ENCODE measurements at places on chromosomes 1 and 21.

GRCh38 chr1:91507328-91507727 lies 6.7 kb downstream of the CDC7 start:
- DNase-seq: no peak

- DNase-seq: no peak
Measured at GRCh38 chr1:94660994-94661393, 119.4 kb upstream of the F3 start.

GRCh38 chr21:31158789-31159581 lies 120.7 kb upstream of the KRTAP19-8 start:
- no peak for DNase-seq

DNA sequence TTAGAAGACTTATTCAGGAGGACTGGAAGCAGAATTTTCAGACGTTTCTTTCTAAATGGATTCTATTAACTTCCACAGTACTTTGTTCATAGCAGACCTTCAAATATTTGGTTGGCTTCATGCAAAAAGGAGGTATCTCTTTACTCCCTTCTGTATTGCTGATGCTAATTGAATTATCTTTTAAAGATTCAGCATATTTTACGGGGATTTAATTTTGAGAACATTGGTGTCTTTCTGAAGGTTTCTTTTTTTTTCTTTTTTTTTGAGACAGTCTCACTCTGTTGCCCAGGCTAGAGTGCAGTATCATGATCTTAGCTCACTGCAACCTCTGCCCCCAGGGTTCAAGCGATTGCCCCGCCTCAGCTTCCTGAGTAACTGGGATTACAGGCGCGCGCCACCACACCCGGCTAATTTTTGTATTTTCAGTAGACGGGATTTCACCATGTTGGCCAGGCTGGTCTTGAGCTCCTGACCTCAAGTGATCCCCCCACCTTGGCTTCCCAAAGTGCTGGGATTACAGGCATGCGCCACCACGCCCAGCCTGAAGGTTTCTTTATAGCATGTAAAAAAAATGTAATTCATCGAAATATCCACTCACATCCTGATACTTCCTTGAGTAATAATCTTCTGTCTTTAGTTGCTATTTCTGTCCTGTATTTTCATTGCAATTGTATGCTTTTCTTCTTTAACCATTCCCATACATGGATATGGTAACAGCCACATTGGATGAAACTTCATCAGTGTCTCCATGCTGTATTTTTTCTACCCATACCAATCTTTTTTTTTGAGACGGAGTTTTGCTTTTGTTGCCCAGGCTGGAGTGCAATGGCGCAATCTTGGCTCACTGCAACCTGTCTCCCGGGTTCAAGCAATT lies 14.5 kb downstream of the CNST start:
- no peak for DNase-seq

GRCh38 chr1:59446257-59446901 lies 149.5 kb downstream of the FGGY start:
- DNase-seq: peak; percentile 55
